CD4-positive, alpha-beta memory T cell (primary cell): ENCODE measurements at places on chromosomes 16 and 17. TPM values are rescaled to one million over a fixed set of nuclear protein-coding genes. Genes with fewer than 3 reads are reported as not detected.

The EPX gene
- not detected for total RNA-seq

The CSH1 gene
- total RNA-seq = not detected

The GGA3 gene
- total RNA-seq = 122 TPM

The ZG16 gene
- total RNA-seq = not detected

The NPW gene
- total RNA-seq = not detected

The SLC6A2 gene
- total RNA-seq = not detected

The CCL16 gene
- total RNA-seq = not detected
